Esophagus squamous epithelium (tissue), 5 donors: ENCODE measurements at places on chromosomes 4 and X.
A peak's percentile ranks its signal among the peaks of the same experiment; 100 is the strongest.

DNA sequence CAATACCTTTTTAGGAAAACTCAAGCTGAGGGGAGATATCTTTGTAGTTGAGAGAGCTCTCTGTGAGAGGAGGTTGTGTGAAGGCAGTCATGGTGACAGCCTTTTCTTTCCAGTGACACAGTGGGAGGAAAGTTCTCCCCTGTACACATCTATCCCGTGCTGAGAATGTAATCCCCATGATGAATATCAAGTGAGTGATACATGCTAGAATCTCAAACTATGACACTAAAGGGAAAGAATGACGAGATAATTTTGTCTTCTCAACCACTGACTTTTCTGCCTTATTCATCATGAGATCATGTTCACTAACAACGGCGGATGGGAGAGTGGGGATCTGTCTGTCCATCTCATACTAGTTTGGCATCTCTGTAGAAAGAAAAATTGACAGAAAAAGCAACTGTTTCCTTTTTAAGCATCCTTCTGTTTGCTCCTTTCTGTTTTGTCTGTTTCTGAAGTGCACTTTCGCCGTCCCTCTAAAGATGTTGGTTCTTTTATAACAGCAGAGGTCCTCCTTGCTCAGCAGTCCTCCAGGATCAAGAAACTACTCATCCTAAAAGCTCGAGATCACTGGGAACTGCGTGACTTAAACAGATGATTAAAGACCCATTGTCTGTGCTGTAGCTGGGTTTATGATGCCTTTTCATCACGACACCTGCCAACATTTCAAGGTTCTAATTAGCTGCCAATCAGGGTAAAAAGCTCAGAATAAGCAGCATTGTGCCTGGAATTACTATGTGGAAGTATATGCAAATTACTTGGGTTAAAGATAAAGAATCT lies 137.6 kb downstream of the DCK start:
- no peak for DNase-seq
- no peaks in the 10 kb centered on the region for H3K27me3 ChIP-seq
- H3K4me3 ChIP-seq: no peak overlapping the region
- no peaks in the 10 kb centered on the region for H3K4me1 ChIP-seq

DNA sequence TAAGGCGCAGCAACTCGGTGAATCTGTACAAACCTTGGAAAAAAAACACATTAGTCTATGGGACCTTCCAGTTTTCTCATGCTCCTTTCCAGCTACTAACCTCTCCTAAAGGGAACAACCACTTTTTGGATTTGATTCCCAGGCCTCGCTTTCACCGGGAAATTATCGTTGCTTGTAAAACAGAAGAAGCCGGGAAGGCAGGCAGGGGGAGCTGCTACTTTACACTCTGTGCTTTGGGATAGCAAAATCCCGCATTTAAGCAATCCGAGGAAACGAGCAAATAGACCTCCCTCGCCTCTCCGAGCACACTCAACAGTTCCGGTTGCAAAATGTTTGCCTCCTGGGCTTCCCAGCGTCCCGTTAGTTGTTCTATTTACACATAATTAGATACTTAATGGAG lies 1.2 kb downstream of the CD38 start:
- H3K27me3 ChIP-seq: no peaks in the 10 kb centered on the region
- no peaks in the 10 kb centered on the region for H3K36me3 ChIP-seq
- H3K4me3 ChIP-seq: peak overlapping the region; percentile 51
- no peak for DNase-seq
- H3K4me1 ChIP-seq: peaks cover 8% of the 10 kb centered on the region

DNA sequence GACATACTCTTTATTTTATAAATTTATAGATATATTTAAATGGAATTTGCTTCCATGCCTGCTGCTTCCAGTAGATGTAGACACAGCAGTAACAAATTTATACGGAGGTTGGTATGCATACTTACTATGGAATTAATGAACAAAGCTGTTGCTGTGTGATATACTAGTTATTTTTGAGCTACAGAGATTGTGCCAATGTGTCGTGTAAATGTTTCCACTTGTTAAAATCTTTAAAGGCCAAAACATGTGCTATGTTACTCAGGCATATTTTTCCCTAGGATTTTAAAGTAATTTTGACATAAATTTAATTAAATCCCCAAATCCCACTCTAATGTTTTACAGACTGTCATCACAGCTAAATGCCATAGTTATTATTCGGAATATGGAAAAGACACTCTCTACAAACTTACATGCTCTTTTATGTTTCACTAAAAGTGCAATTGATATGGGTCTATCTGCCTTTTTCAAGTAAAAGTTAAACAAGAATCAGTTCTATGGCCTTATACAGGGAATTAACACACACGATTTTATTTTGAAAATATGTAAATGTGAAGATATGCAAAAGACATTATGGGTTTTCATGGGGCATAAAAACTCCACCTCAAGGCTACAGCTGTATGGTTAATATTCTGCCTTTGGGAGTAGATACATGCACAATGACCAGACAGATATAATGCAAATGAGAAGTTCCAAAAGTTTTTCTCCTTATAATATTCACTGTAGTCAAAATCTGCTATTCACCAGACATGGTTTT lies 256.8 kb downstream of the FSTL5 start:
- no peaks in the 10 kb centered on the region for H3K27me3 ChIP-seq
- no peak for DNase-seq
- H3K36me3 ChIP-seq: no peaks in the 10 kb centered on the region
- H3K4me1 ChIP-seq: no peaks in the 10 kb centered on the region
- no peak overlapping the region for H3K4me3 ChIP-seq

DNA sequence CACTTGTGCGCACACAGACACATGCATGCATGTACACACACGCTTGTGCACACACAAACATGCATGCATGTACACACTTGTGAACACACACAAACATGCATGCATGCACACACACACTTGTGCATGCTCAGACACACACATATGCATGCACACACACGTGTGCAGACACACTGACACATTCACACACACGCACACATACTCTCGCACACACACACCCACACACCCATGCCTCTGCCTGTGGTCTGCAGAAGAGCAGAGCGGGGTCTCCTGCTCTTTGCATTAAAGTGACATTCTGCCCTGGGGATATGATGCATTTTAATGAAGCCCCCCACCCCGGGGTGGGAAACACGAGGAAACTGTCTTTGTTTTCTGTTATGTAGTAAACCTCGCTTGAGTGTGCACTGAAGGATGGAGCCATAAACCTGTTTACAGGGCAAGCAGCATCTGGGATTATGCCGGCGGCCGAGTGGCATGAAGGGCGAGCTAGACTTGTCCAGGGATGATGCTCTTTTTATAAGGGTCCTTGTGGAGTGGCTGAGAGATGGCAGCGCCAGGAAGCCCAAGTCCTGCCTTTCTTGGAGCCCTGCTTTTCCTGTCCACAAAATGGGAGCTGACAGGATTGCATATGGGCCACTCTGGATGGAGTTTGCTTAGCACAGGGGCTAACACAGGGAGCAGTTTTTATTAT lies 17.8 kb downstream of the PSAPL1 start:
- no peaks in the 10 kb centered on the region for H3K27me3 ChIP-seq
- H3K4me1 ChIP-seq: no peaks in the 10 kb centered on the region
- no peak overlapping the region for H3K4me3 ChIP-seq
- no peak overlapping the region for H3K27ac ChIP-seq
- no peaks in the 10 kb centered on the region for H3K36me3 ChIP-seq
- no peak for DNase-seq

- DNase-seq: no peak
- H3K4me1 ChIP-seq: no peaks in the 10 kb centered on the region
- H3K27me3 ChIP-seq: no peaks in the 10 kb centered on the region
Observed at GRCh38 chrX:111850975-111851374, 25.0 kb upstream of the TRPC5OS start.

DNA sequence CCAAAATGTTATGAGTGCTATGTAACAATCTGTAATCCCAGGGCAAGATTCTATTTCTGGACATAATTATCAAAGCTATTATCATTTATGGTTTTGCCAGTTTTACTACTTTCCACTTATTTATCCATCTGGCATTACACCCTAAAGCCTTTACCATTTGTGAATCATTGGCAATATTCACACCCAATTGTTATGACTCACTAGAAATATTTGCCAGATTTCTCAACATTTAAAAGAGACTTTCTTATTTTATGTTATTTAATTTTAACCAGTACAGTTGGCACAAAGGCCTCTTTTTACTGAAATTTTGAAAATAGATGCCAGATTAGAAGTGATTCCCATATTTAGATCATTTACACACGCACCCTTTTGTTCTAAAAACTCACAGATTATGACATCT lies 242.7 kb upstream of the WDFY3 start:
- peaks cover 24% of the 10 kb centered on the region for H3K4me1 ChIP-seq
- no peaks in the 10 kb centered on the region for H3K27me3 ChIP-seq
- DNase-seq: no peak
- H3K4me3 ChIP-seq: no peak overlapping the region
